Activated CD4-positive, CD25-positive, alpha-beta regulatory T cell treated with anti-CD3 and anti-CD28 coated beads, Interleukin-2, amount 50 U/mL, for 72 hours (primary cell): ENCODE measurements at places on chromosomes 5 and 9.
A peak's percentile ranks its signal among the peaks of the same experiment; 100 is the strongest.

- no peak for DNase-seq
Observed at GRCh38 chr5:95733107-95733665, 2.0 kb downstream of the RHOBTB3 start.

- DNase-seq: no peak
Observed at GRCh38 chr5:156245895-156246294, 81.1 kb upstream of the SGCD start.

- no peak for DNase-seq
Observed at GRCh38 chr5:10126900-10127299, 122.8 kb downstream of the ATPSCKMT start.

DNA sequence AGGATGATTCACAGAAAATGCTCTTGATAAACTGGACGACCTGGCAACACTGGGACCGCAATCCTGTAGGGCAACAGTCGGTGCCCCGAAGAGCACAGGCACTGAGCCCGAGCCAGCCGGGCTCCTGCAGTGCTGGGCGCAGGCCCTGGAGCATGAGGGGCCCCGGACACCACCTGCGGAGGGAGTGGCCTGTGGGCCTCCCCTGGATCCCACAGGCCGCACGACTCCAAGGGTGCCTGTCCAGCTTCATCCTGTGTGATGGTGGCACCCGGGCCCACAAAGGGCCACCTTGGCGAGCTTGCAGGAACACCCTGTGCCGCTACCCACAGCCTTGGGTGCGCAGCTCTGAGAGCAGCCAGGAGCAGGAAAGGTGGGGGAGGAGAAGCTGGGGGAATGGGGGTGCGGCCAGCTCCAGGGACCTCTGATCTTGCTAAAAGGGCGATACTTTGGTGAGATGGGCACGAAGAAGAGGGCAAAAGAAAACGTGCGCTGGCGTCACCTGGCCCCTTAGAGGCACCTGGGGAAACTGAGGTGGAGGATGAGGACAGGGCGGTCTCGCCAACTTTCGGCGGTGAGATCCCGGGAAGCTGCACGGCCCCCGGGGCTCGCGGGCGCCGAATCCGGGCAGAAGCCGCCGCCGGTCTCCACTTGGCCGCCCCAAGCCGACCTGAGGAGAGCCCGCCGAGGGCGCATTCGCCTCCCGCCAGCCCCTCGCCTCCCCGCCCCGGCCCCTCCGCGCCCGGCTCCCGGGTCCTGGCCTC lies 722 bp downstream of the TBC1D9B start:
- DNase-seq: peak; percentile 41

- DNase-seq: no peak
Observed at GRCh38 chr9:123316053-123316718, 39.8 kb upstream of the CRB2 start.

DNA sequence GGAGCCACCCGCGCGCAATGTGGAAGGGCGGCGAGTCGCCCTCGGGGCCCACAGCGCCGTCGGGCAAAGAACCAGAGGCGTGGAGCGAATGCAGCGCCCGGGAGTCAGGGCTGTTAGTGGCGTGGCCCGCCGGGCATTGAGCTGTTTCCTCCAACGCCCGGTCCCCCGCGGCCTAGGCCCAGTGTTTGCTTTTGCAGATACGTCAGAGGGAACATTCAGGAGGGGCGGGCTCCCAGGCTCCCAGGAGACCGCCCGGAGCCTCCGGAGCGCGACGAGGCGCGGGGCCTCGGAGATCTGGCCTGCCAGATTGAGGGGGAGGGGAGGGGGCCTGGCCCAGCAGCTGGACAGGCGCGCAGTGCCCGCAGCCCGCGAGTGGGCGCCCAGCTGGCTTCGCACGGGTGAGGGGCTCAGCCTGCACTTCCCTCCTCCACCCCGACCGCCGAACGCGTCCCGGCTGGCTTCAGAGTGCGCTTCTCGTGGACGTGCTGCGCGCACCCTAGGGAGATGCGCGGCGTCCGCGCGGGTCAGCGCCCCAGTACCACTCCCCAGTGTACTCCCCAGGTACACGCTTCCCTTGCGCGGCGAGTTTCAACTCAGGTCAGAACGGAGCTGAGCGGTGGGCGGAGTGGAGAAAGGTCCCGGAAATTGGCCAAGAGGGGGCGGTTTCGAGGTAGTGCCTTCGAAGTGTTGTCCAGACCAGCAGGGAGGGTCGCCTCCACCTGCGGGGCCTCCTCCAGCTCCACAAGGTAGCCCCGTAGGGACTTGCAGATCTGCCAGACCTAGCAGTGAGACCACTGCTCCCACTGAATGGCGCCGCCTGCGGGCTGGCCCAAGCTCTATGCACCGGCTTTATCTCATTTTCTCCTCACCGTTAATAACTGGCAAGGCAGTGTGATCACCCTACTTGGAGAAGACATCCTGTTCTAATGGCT lies 130.4 kb downstream of the TMEM174 start:
- DNase-seq: no peak

DNA sequence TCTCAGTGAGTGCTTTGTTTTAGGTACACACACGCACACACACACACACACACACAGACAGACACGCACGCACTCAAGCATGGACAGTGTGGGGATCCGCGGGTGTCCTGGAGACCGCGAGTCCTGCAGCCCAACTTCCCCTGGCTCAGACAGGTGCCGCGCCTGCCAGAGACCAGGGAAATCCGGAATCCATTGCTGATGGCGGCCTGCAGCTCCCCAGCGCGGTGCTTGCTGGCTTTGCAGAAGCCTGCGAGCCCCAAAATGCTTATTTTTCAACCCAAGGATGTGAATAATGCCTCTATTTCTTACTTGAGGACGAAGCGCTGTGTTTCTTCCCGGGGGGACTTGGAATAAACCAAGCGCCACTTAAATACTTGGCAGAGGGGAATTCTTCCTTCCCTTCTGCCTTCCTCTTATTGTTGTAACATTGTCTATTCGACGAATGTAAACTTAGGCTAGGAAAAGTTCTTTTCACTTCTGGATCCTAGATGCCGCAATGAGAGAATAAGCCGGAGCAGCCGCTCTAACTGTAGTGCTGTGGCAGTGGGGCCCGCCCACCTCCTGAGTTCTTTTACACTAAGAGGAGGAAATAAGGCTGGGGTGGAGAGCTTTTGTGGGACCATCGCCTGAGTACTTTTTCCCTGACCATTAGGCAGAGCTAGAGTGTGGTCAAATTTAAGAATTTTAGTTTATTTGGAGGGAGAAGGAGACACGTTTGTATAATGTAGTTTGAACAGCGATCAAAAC lies 802 bp downstream of the ITGA2 start:
- DNase-seq: no peak

DNA sequence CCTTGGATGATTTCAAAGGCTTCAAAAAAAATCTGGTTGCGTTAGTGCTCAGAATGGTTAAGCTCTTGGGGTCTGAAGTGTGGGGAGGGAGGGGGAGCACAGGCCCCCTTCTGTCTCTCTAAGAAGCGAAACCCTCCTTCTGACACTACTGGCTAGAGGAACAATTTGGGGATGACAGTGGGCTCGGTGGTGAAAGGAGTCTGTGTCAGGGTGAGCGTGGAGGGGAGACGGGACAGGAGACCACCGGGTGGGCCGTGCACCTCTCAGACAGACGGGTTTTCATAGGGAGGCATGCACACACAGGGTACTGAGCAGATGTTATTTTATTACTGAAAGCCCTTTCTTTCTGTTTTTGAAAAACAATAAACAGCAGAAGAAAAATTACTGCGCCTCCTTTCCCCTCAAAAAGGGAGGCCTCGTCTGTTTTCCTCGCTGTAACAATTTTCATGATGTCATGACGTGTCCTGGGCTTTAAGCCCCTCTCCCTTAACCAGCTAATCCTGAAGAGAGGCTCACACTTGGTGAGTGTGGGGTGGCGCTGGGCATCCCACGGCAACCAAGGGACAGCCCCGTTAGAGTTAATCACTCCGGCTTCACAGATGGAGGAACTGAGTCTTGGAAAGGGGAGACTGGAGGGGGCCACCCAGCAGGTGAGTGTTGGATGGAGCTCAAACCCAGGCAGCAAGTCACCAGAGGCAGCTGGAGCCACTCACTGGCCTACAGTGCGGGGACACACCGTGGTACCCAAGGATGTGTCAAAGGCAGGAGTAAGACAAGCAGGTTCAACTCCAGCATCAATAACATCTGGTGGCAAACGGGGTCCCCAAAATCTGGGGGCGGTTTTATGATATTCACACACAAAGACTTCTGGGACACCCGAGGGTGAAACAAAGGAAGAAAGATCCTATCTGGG lies 53.4 kb downstream of the PTCH1 start:
- no peak for DNase-seq

GRCh38 chr5:162444129-162444762 lies 376.7 kb downstream of the GABRG2 start:
- no peak for DNase-seq

- no peak for DNase-seq
Observed at GRCh38 chr9:103669296-103669695, 424.8 kb upstream of the SMC2 start.

DNA sequence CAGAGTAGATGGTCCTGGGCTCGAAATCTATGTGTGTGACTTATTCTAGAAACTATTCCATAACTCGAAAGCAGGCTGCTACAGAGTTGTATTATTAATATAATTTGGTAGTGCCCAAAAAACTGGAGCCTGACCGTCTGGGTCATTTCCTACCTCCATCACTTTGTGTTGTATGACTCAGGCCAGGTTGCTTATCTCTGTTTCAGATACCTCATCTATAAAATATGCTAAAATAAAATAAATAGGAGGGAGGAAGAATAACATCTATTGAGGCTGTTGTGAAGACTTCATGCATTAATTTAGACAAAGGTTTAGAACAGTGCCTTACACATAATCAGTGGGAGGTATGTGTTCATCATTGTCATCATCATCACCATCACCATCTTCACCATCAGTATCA lies 57.7 kb downstream of the PDE4D start:
- DNase-seq: no peak

DNA sequence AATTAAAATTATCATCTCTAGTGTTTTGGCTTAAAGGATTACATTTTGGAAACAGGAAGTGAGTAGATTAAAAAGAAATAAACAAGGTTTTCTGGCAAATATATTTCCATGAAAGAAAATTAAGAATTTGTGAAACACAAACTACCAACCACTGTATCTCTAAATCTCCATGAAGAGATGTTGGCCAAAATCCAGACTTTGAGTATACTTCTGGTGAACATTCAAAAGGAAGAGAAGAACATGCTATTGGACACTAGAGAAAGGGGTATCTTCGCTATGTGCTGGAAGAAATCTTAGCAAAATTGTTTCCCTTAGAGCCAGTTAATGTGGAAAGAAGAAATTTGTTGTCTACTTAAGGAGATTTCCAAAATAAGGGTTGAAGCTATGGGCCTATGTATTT lies 710.4 kb upstream of the CTNND2 start:
- DNase-seq: no peak
